ENCODE measurements at places on chromosomes 2 and 18.

DNA sequence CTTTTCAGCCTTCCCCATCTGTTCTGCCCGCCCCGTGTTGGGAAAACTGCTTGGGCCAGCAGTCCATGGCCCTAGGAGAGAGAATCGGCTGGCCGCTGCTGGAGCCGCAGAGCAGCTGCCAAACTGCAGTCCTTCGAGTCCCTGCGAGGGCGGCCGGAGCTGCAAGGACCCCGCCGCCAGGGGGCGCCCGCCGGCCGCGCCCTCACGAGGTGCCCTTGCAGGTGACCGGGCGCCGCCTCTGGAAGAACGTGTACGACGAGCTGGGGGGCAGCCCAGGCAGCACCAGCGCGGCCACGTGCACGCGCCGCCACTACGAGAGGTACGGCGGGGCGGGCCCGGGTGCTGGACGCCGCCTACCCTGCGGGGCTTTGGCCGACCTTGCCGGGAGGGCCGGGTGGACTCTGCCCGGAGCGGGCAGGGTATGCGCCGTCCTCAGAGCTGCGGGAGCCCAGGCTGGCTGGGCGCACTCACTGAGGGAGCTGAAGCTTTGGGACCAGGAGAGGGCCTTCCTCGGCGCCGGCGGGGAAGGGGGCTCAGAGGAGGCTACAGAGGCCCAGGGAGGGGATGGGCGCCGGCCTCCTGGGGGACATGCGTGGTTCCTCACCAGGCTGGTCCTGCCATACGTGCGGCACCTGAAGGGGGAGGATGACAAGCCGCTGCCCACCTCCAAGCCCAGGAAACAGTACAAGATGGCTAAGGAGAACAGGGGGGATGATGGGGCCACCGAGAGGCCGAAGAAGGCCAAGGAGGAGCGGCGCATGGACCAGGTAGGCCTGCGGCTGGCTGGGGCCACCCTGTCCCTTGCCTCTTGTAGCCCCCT is 13.6 kb downstream of the ARID5A start:
- DNase-seq, result peak; percentile 34

DNA sequence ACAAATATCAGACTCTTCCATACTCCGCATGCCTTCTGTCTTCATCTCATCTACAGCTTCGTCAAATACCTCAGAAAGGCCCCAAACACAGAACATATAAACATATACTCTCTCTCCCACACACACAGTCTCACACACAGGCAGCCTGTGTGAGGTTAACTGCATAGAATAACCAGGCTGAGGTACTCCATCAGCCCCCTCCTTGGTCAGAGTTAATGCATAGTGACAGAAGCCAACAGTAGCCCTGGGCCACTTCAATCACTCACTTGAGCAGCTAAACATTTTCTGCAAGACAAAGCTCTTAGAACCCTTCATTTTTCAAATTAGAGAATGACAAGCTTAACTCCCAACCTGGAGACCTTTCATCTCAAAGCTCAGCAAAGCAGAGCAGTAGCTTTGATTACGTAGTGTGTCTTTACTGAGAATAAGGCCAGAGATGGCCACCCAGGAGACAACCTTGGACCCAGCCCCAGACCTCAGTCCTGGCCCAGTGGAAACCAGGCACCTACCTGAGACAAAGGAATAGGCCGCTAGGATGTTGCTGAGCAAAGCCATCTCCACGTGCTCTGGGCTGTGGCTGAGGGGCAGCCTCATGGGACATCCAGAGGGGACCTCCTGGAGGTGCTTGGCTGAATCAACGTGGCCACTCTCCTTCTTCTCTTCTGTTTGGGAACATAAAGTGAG is 43.0 kb downstream of the EVA1A start:
- DNase-seq, result no peak

- DNase-seq, result no peak
Observed at GRCh38 chr2:144475044-144475443, 44.9 kb downstream of the ZEB2 start.

DNA sequence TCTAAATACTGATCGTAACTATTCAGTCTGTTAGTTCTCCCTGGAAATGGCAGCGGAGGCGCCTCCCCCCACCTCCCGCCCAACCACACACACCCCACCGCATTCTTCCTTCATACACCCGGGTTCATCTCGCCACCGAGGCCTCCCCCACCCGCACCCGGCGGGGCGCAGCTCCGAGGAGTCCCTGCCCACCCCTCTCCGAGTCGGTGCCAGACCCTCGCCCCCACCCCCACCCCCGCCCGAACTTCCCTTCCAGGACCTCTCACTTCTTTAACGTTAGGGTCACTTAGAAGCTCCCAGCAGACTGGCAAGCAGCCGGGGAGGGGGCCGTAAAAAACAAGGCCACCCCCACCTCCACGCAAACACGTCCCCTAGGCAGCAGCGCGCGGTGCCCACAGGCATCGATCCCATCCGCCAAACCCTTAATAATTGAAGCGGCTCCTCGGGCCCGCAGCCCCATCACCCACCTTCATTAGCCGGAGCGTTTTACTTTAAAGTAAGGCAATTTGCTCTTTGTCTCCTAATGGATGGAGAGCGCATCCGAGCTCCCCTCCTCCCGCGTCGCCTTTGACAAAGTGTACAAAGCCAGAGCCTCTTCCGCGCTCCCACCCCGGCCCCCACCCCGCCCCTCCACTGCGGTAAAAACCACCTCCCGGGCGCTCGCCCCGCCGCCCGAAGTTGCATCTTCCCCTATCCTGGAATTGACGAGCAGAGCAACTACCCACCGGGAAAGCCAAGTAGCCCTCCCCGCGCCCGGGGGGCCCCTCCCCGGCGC is 624 bp downstream of the ZNF516 start:
- no peak for DNase-seq

DNA sequence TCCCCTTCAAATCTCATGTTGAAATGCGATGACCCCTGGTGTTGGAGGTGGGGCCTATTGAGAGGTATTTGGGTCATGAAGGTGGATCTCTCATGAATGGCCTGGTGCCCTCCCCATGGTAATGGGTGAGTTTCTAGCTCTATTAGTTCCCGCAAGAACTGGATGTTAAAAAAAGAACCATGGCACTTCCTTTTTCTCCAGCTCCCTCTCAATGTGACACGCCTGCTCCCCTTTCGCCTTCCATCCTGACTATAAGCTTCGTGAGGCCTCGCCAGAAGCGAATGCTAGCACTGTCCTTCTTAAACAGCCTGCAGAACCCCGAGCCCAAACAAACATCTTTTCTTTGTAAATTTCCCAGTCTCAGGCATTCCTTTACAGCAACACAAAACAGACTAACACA is 303.2 kb upstream of the REV1 start:
- no peak for DNase-seq

GRCh38 chr18:3048121-3048520 is 35.2 kb upstream of the LPIN2 start:
- DNase-seq, result no peak

GRCh38 chr2:71889759-71890684 is 257.6 kb downstream of the CYP26B1 start:
- DNase-seq, result no peak

- DNase-seq, result no peak
Observed at GRCh38 chr2:11898576-11898975, 152.1 kb downstream of the LPIN1 start.

- DNase-seq, result no peak
Observed at GRCh38 chr2:121486191-121486790, 44.4 kb upstream of the RNU4ATAC start.

DNA sequence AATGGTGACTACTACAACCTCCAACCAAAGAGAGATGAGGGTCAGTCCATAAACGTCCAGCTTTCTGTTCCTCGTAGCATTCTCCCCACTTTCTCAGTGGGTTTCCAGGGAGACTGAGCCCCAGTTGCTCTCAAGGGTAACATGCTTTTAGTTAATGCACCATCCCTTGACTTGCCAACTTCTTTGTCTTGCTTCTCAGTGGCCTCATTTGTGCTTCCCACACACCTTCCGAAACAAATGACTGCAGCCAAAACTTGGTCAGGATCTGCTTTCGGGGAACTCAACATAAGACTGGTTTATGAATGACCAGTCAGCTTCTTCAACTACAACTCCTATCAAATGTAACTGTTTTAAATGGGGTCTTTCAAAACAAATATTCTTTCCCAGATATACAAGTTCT is 94.1 kb downstream of the COL6A3 start:
- no peak for DNase-seq

- DNase-seq, result peak; percentile 43
Observed at GRCh38 chr2:190578158-190579057, 43.9 kb upstream of the NEMP2 start.

GRCh38 chr2:216082117-216082711 is 495 bp downstream of the TMEM169 start:
- no peak for DNase-seq

- peak; percentile 66 for DNase-seq
Observed at GRCh38 chr2:43576981-43577892, 18.6 kb downstream of the THADA start.

DNA sequence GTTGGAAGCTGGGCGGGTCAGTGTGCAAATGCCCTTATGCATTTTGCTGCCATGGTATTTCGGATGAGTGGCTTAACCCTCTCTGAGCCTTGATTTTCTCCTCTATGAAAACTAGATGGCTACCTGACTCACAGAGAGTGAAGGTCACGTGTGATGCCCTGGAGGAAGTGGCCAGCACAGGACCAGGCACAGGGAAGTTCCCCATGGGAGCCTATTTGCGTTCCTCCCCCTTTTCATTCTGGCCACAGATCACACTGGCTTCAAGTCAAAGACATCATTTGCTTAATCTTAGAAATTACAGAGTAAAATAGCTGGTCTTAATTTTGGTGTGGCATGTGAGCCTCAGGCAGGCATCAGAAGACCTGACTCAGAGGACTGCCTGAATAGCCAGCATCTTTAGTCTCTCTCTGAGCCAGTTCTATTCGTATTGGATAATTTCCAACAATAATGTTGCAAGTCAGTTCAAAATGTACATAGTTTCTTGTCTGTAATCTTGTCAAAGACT is 57.6 kb upstream of the CD302 start:
- DNase-seq, result no peak

GRCh38 chr2:170243118-170243837 is 65.3 kb downstream of the MYO3B start:
- peak; percentile 13 for DNase-seq

GRCh38 chr18:44290366-44290977 is 390.2 kb upstream of the SETBP1 start:
- DNase-seq, result no peak

DNA sequence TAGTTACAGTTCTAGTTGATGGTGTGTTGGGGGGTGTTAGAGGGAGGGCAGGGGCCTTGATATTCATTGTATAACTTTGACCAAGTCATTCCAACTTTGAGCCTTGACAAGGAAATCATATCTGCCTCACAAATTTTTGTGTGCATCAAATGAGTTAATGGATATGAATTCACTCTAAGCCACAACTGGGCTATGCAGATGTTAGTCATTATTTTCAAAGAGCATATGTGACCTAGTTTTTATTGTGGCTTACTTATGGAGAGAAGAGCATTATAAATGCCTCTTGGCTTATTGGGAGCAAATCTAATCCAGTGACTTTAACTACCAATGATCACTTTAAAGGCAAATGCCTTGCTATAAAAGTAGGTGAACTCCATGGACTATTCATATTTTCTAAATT is 250.2 kb downstream of the LPIN1 start:
- no peak for DNase-seq

GRCh38 chr2:86584151-86584913 is 21.1 kb upstream of the CHMP3 start:
- DNase-seq, result no peak

DNA sequence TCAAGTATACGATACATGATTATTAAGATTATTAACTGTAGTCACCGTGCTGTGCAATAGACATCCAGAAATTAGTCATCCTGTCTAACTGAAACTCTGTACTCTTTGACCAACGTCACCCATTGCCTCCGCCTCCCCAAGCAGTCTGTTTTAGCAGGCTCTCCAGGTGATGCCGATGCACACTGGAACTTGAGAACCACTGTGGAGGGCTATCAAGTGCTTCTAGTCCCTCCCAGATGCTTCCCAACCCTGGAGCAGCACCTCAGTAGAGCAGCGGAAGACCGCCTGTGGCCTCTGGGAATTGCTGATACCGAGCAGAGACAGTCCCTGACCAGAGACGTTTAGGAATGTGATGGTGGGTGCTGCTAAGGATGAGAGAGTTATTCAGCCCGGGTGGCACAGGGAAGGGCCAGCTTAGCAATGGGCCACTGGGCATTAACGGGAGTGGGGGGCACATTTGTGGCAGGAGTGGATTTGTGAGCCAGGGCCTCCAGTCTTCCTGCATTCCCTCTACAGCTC is 50.7 kb downstream of the LIPG start:
- DNase-seq, result no peak

DNA sequence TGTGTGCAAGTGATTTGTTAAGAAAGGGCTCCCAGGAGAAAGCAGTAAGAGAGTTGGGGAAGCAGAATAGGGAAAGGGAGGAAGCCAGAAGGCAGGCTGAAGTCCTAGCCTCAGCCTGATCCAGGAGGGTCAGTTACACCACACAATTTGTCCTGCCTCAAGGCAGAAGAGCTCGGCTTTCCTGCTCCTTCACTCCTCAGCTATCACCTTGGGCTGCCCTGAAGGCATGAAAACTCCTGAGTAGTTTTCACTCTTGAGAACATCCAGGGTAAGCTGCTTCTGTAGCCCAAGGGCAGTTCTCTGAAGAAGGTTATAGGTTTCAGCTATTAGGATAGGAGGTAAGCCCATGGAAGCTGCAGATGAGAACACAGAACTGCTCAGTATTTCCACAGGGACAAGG is 47.4 kb upstream of the ANKRD44 start:
- no peak for DNase-seq

DNA sequence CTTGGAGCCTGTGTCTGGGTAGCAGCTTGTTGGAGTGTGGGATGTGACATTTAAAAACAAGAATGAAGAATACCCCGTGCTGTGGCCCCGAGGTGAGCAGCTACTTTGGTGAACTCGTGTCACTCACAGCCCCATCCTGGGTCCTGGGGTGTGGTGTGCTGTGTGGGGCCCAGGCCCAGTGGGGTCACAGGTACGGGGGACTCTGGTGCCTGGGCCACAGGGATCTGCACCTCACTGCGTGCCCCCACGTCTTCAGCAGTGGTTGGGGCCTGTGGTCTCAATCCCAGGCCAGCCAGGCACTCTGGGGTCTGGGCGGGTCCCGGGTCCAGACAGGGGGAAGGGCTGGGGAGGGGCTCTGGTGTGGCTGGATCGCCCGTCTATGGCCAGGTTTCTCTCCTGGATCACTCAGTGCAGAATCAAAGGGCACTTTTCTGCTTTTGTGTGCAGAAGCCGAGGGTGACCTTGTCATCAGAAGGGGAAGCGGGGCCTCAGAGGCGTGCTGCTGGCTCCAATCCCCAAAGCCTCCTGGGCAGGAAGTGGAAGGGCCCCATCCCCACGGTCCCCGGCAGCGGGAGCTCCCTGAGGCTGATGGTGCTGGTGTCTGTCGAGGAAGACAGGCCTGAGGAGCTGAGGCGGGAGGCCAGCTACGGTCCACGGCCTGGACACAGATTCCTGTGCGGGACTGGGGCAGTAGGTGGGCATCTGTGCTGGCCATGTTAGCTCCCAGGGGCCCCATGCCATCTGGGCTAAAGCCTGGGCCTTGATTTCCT is 1.4 kb downstream of the GPR35 start:
- DNase-seq, result no peak

- no peak for DNase-seq
Observed at GRCh38 chr2:185240796-185241195, 497.8 kb upstream of the FSIP2 start.

GRCh38 chr2:173414823-173415322 is 60.2 kb downstream of the CDCA7 start:
- DNase-seq, result no peak
